Coronary artery (tissue), 2 donors: ENCODE measurements at places on chromosomes 16 and 17.

DNA sequence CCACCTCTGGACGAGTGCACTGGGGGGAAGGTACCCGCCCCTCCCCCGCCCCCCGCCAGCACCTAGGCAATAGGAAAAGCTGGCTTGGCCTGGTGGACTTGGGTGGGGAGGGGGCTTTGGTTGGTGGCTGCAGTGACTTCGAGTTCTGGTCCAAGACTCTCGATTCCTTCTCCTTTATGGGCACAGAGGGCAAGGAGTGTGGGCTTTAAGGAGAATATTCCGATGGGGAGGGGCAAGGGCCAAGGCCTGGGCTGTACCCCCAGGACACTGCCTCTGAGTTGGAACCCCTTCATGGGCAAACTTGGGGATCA is 409 bp downstream of the ACSF2 start:
- DNase-seq, result no peak

DNA sequence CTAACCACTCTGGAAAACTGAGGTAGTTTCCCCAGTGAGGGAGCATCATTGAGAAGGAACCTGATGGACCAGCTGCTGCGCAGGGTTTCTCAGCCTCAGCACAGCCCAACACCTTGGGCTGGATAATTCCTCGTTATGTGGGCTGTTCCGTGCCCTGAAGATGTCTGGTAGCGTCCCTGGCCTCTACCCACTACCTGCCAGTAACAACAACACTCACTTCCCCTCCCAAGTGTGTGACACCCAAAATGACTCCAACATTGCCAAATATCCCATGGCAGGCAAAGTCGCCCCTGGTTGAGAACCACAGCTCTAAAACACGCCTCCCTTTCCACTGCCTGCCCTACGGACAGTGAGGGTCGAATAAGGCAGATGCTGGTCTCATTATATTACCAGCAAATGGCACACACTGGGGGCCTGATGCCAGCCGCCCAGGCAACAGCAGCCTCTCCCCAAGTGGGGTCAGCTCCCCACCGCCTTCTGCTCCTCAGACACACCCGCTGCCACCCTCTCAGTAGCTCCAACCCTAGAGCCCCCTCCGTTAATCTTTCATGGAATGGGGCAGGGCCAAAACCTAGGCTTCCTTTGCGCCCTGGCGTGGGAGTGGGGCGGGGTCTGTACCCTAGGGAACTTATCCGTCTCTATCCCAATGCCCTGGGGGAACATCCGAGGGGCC is 1.0 kb downstream of the RHBDF2 start:
- DNase-seq, result no peak

DNA sequence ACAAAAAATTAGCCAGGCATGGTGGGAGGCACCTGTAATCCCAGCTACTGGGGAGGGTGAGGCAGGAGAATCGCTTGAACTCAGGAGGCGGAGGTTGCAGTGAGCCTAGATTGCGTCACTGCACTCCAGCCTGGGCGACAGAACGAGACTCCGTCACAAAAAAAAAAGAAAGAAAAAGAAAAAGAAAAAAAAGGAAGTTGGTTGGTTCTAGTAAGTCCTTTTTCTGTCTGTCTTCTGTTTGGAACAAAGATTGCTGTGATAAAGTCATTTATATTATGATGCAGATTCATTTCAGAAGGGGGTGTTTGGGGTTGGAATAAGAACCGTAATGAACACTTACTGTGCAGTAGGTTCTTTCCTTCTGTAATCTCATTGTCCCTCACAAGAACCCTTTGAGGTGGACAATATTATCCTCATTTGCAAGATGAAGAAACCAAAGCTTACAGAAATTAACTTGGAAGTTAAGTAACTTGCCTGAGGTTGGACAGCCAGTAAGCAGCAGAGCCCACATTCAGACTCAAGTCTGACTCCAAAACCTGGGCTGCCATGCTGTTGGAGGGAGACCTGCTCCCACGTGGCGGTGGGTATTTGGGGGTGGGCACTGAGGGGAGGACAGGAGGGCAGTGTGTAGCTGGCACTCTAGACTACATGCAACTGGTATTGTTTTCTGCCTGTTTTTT is 10.3 kb downstream of the MINK1 start:
- no peak for DNase-seq

DNA sequence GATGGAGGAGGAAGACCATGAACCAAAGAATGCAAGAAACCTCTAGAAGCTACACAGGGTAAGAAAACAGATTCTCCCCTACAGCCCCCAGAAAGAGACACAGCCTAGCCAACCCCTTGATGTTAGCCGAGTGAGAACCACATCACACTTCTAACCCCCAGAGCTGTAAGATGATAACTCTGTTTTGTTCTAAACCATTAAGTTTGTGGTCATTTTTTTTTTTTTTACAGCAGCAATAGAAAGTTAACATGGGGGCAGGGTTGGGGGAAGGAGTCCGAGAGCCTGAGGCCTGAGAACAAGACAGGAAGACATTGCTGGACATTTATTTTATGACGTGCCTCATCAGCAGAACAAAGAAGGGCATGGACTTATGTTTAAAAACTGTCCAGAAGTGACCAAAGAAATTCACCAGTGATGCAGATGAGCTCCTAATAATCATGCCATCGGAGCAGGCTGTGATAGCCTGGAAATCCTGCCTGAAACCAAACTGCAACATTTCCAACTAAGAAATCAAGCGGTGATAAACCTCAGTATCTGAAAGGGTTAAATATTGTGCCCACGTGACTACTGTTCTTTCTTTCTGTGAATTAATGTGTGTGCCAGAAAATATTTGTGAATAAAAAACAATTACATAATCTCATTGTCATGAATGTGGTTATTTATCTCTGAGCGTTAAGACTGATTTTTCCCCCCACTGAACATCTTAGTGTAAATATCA is 1.1 kb downstream of the ABCA9 start:
- no peak for DNase-seq

GRCh38 chr17:31472137-31472536 is 80.7 kb downstream of the RAB11FIP4 start:
- no peak for DNase-seq

- no peak for DNase-seq
Observed at GRCh38 chr17:77306048-77306789, 165.4 kb downstream of the SEC14L1 start.

- DNase-seq, result peak; percentile 95
Observed at GRCh38 chr16:57299719-57300386, 15.4 kb upstream of the PLLP start.

DNA sequence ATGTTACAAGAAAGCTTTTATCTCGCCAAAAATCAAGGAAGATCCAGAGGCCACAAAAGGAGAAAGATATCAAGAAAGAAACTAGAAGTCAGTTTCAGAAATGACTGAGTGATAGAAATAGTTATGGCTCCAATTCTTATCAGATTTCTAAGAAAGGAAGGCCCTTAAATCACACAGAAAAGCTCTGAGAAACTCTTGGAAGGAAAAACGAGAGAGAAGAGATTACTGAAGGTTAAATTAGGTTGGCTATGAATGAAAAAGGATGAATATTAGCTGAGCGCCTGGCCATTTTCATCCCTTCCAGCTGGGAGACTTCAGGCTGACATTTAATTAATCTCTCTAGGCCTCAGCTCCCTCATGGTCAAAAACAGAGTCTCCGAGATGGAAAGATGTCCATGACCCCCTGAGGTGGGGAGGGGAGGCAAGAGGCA is 72.3 kb downstream of the CYTH1 start:
- DNase-seq, result no peak

- no peak for DNase-seq
Observed at GRCh38 chr17:33858121-33858520, 397.0 kb upstream of the CCL2 start.

GRCh38 chr16:17476414-17477259 is 5.9 kb upstream of the XYLT1 start:
- DNase-seq, result no peak

- DNase-seq, result no peak
Observed at GRCh38 chr16:89147085-89147817, 24.3 kb upstream of the CDH15 start.

- DNase-seq, result no peak
Observed at GRCh38 chr17:149897-150584, 12.7 kb downstream of the SCGB1C2 start.

DNA sequence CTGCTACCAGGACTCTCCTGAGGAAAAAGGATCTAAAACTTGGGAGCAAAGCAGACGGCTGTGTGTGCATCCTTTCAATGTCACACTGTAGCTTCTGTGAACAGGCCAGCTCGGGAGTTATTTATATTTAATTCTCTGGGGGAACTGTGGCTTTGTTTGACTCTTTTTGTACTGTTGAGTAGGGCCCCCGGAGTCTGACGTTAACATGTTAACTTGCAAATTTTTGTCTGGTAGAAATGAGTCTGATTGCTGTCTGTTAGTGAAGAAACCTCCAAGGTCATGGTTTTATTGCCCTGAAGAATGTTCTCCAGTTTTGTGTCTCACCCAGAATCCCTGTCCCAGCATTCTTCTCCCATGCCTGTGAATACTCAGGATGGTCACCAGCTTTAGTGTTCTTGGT is 14.2 kb upstream of the KCNG4 start:
- DNase-seq, result no peak

GRCh38 chr17:73278465-73279453 is 17.1 kb upstream of the CPSF4L start:
- no peak for DNase-seq

DNA sequence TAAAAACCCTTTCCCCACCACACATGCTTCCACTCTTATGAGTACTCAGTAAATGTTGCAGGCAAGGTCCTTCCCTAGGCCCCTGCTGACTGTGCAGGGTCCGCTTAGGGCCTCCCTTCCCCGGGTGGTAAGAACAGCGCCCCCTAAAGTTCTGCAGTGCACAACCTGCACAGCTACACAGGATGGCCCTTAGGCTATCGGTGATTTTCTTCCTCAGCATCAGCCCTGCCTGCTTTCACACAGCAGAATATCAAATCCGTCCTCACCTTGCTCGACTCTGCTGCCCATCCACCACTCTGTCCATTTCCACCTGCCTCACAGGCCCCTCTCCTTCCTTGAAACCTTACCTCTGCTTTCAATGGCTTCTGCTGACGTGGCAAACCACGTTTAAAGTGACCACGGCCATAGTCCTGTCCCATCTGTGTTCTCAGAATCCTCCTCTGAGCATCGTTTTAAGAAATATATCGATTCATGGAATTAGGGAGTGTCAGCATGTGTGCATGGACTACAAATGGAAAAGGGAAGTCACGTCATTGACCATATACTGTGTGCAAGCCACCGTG is 51.4 kb upstream of the TMEM132E start:
- no peak for DNase-seq

GRCh38 chr17:50169121-50169764 is 3.4 kb downstream of the SGCA start:
- DNase-seq, result no peak

GRCh38 chr16:1775846-1776671 is 3.1 kb upstream of the MRPS34 start:
- DNase-seq, result no peak
